ENCODE measurements at places on chromosomes 2 and 18.

- DNase-seq, result no peak
Observed at GRCh38 chr2:160372585-160372984, 121.0 kb downstream of the RBMS1 start.

GRCh38 chr2:120353591-120353898 lies 7.6 kb downstream of the INHBB start:
- no peak for DNase-seq

- DNase-seq, result no peak
Observed at GRCh38 chr2:166090908-166091307, 36.9 kb downstream of the SCN1A start.

- DNase-seq, result no peak
Observed at GRCh38 chr2:147495734-147496133, 349.1 kb upstream of the ACVR2A start.

GRCh38 chr2:241569831-241570281 lies 11.3 kb downstream of the BOK start:
- DNase-seq, result no peak

- DNase-seq, result no peak
Observed at GRCh38 chr2:60989259-60989658, 28.3 kb upstream of the PEX13 start.

GRCh38 chr2:168577885-168578284 lies 121.8 kb downstream of the CERS6 start:
- no peak for DNase-seq

GRCh38 chr18:77422974-77423867 lies 173.6 kb downstream of the GALR1 start:
- DNase-seq, result no peak

DNA sequence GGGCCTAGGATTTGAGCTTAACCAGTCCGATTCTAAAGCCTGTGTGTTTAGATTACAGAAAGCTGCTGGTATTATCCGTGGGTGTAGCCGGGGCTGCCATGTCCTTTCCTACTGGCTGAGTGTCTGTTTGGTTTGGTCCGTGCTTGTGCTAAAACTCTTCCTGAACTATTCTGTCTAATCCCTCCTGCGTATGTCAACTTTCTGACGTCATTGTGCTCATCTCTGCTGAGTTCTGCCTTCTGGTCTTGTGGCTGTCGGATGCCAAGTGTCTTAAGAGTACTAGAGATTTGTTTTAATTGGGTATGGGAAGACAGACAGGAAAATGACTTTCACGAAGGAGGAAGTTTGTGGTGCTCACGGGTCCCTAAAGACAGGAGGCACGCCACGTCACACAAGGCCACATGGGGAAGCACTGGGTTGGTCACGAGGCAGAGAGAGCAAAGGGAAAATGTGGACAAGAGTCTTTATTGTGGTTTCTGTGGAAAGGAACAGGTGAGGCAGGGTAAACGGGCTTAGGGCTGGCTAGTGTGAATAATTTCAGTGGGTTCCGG lies 31.8 kb upstream of the NTSR2 start:
- DNase-seq, result no peak

DNA sequence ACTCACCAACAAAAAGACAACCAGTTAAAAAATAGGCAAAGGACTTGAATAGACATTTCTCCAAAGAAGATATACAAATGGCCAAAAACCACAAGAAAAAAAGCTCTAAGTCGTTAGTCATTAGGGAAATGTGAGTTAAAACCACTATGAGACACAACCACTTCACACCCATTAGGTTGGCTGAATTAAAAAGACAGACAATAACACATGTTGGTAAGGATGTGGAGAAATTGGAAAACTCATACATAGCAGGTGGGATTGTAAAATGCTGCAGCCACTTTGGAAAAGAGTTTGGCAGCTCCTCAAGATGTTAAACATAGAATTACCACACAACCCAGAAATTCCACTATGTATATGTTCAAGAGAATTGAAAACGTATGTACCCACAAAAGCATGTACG lies 117.6 kb upstream of the SPATS2L start:
- DNase-seq, result no peak

DNA sequence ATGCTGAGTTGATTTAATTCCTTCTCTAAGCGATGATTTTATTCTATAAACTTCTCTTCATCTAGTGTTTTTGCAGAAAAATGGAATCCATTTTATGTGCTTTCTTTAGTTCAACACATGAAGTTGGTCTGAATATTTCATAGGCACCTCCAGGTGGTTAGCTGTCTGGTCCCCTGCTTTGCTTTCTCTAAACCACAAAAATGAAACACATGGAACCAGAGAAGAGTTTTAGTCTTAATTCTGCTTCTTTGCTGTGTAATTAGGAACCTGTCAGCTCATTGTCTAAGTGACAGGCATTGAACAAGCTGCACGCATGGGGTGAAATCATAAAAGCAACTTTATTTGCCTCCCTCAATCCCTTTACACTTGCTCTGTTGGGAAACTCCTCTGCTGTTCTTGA lies 150.4 kb downstream of the PIK3C3 start:
- no peak for DNase-seq

DNA sequence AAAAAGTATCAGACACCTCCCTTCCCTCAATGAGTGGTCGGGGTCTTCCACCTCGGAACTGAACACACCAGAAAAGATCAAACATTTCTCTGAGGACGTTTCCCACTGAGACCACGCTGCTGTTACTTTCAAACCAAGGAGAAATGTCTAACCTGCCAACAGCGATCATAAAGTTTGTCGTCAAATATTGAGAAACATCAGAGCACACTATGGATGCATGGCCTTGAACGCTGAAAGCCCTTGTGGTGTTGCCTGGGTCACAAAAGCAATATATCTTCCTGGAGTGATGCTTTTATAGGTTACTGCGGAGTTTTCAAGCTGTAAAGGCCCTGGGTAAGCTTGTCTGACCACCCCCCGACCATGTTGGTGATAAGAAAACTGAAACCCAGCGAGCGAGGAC lies 70.2 kb upstream of the ID2 start:
- DNase-seq, result no peak

GRCh38 chr2:173050684-173051083 lies 25.0 kb upstream of the MAP3K20 start:
- no peak for DNase-seq

DNA sequence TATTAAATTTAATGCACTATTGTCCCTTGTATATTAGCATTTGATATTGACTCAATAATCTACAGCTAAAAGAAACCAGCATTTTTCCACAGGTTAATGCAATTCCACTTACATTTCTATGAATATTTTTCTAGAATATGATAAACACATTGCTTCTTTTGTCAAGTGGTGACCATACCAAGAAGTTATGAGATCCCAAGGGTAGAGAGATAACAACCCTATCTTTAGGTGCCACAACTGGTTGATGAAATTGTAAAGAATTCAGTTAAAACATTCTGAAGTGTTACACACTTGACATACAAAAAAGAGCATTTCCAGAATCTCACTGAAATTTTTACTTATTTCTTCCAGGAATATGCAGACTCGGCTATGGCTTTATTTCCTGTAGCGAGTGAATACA lies 56.0 kb downstream of the ABCG8 start:
- DNase-seq, result no peak

- DNase-seq, result no peak
Observed at GRCh38 chr2:235981631-235982030, 186.6 kb downstream of the GBX2 start.

DNA sequence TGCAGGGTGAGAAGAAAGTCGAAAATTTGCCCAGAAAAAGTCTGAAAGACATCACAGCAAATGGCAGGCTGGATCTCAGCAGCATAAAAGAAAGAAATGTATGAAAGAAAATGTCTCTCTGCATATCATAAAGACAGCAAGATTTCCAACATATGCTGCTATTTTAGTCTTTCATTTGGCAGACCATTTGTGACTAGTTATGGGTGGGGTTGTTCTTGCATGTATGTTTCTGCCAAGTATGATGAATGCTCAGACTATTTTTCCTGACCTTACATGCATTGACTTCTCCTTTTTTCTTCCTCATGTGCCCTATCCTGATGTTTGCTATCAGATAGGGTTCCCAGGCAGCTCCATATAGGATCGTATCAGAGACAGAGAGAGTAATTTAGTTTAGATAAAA lies 58.5 kb upstream of the PARD3B start:
- no peak for DNase-seq

- DNase-seq, result no peak
Observed at GRCh38 chr2:138455691-138456090, 45.9 kb upstream of the SPOPL start.

- DNase-seq, result no peak
Observed at GRCh38 chr18:12345491-12346239, 31.4 kb downstream of the AFG3L2 start.

- no peak for DNase-seq
Observed at GRCh38 chr2:101341421-101341820, 32.9 kb upstream of the RNF149 start.

DNA sequence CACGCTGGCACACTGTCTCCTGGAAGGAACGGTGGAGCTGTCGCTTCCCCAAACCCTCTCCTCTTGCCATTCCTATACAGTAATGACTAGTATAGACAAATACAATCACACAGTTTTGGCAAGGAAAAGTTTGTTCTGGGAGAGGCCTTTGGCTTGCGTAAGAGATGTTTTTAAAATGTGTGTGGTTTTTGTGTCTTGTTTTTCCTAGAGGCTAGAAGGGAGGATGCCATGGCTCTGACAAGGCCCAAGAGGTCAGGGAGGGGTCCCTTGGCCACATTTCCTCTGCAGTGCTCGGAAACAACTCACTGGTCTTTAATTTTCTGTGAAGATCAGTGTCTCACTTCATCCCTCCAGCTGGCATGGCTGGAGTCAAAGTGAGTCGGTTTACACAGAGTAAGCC lies 195.9 kb downstream of the SH3RF3 start:
- DNase-seq, result peak; percentile 52

DNA sequence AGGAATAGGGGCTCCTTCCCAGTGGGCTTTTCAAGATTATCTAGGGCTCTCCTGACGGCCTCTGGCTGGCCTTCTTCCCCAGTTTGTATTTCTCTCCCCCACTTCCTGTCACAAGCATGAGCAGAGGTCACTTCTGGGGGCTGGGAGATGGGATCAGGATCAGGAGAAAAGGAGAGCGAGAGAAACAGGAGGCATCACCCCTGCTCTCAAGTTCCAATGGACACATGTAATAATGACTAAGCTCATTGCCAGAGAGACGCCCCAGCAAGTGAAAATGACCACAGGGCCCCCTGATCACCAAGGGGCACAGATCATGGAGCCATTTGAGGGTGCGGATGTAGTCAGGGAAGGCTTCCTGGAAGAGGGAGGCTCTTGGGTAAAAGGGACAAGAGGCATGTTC lies 92.1 kb downstream of the SMAD7 start:
- DNase-seq, result no peak

DNA sequence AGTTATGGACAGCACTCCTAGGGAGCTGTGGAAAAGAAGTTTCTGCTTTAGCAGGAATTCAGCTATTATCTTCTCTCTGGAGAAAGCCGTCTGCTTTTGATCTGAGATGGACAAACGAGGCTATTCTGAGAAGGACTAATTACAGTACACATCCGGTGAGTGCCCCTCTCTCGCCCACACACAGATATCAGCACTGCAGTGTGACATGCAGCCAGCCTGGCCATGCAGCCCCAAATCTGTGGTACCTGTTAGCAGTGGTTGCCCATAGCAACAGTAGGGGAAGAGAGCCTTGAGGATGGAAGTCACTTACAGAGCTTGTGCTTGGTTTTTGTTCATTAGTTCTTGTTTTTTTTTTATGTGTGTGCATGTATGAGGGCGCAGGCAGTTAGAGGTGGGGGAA lies 73.9 kb upstream of the TRIB2 start:
- DNase-seq, result no peak

DNA sequence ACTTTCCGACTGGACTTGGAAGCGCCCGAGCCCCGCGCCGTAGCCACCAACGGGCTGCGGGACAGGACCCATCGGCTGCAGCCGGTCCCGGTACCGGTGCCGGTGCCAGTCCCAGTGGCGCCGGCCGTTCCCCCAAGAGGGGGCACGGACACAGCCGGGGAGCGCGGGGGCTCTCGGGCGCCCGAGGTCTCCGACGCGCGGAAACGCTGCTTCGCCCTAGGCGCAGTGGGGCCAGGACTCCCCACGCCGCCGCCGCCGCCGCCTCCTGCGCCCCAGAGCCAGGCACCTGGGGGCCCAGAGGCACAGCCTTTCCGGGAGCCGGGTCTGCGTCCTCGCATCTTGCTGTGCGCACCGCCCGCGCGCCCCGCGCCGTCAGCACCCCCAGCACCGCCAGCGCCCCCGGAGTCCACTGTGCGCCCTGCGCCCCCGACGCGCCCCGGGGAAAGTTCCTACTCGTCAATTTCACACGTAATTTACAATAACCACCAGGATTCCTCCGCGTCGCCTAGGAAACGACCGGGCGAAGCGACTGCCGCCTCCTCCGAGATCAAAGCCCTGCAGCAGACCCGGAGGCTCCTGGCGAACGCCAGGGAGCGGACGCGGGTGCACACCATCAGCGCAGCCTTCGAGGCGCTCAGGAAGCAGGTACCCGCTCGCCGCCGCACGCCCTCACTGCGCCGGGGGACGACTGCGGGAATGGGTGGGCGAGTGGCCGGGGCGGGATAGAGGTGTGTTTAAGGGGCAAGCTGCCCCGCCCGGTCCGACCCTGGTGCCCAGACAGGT lies 713 bp downstream of the ATOH8 start:
- DNase-seq, result peak; percentile 49

DNA sequence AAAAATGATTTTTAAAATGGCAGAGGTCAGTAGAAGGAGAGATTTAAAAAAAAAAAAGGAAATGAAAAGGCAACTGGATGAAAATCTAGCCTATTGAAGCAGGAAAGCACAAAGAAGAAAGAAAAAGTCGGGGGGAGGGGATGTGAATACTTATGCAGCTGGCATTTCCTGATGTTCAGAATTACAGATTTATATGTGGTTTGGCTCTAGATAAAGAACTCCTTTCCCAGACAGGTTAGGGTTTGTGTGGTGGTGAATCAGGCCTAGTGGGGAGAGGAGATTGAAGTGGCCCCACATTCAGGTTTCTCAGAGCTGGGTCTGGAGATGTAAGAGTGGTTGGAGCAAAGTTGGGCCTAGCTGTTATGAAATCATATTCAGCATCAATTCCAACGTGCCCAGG lies 394.4 kb downstream of the FIGN start:
- DNase-seq, result no peak

GRCh38 chr2:55019526-55020258 lies 30.6 kb downstream of the RTN4 start:
- DNase-seq, result no peak

GRCh38 chr2:165197346-165197745 lies 6.5 kb downstream of the SCN3A start:
- DNase-seq, result no peak

DNA sequence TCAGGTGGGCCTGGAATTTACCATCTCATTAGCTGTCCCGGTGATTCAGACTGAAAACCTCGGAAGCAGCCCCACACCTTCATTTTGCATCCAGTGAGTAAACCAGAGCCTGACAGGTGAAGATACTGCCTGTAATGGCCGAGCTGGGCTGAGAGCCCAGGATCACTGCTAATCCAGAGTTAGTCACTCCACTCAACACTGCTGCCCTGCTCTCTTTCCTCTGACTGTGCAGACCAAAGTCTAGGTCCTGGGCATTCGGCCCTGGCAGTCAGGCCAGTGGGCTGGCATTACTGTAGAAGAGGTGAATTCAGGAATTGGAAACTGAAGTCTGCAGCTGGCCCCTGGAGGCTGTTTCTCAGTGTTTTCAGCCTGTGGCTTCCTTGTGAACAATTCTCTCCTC lies 44.3 kb downstream of the TMEM17 start:
- no peak for DNase-seq

- DNase-seq, result no peak
Observed at GRCh38 chr2:158934170-158934569, 34.3 kb upstream of the TANC1 start.

Data from HTR-8/SVneo (cell line).